Activated T-cell treated with anti-CD3 and anti-CD28 coated beads for 48 hours (primary cell): ENCODE measurements at places on chromosomes 16 and 17.

GRCh38 chr17:49403514-49404289, 11.0 kb downstream of the PHB1 start:
- DNase-seq: no peak

DNA sequence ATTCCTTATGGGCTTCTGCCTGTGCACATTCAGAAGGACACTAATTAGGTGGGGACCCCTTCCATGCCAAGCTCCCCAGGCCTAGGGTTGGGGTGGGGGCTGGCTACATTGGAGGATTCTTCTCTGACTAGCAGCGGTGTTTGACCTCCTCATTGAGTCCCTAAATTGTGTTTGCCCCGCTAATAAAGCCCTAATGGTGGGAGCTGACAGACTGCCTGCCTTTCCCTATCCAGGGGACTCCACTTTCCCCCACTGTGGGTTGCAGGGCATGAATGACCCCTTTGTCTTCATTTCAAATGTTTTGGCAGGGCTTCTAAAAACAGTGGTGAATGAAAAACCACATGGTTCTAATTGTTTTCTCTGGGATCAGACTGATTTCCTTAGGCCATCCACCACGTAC, 476.8 kb upstream of the CDH11 start:
- no peak for DNase-seq

DNA sequence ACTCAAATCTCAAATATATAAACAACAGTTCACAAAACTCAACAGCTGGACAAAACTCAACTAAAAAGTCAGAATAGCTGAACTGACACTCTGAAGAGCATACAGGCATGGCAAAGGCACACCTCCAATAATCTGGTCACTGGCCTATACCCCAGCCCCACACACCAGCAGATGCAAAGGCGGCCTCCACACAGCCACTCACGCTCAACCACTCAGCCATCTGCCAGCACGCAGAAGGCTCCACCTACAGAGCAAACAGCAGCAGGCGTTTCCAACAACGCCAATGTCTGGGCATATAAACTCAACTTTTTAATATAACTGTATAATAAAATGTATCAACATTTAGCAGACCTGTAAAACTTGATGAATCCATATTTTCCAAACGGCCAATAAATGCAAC, 17.2 kb downstream of the USP7 start:
- DNase-seq: no peak

DNA sequence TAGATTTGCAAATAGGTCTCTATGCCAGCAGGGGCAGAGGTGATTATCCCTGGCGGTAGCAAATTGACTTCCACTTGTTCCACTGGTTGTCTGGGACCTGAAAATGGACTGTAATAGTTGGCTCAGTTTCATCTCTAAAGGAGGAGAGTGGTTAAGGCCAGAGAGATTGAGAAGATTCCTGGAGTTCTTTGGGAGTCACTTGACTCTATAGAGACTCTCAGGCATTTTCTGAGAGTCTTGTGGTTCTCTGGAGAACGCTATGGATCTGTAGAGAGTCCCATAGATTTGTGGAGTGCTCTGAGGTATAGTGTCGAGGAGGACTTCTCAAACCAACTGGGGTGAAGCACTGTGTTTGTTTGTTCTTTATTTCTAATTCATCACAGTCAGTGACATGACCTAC, 8.9 kb upstream of the PMP22 start:
- DNase-seq: no peak

- no peak for DNase-seq
Measured at GRCh38 chr17:77068915-77069314, 71.9 kb upstream of the SEC14L1 start.

- DNase-seq: no peak
Measured at GRCh38 chr17:39634384-39634871, 2.5 kb upstream of the STARD3 start.

GRCh38 chr16:18041864-18042834, 294.4 kb downstream of the NPIPA8 start:
- DNase-seq: no peak

DNA sequence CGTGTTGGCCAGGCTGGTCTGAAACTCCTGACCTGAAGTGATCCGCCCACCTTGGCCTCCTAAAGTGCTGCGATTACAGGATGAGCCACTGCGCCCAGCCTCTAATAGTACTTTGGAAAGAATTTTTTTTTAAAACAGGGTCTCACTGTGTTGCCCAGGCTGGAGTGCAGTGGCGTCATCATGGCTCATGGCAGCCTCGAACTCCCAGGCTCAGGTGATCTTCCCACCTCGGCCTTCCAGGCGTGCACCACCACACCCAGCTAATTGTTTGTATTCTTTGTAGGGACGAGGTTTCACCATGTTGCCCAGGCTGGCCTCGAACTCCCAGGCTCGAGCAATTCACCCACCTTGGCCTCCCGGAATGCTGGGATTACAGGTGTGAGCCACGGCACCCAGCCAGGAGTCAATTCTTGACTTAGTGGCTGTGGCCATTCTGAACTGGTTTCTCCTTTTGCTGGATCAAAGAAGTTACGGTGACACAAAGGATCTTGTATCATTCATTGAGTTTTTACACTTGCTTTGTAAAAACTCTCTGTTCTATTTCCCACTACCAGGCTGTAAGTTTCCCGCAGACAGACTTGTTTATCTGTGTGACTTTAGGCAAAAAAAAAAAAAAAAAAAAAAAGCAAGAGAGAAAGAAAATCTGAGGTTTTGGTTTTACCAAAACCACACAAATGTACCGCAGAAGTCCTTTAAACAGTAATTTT, 12.7 kb upstream of the COTL1 start:
- DNase-seq: no peak

DNA sequence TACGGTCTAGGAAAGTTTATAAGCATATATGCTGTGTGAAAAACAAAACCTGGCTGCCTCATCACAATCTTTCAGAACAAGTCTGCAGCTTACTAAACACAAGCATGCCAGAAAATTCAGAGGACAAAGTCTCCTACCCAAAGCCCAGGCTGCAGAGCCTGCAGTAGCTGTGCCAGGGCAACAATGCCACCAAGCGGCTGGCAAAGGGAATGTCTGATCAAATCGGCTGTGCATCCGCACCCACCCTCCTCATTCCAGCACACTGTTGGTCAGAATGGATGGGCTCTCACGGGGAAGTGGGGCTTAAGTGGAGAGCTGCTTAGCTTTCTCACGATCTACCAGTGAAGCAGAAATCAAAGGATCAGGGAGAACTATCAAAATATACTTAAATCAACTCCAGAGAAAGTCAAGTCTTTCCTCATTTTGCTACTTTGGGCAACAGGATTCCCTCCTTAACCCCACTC, 73.5 kb downstream of the CYTH1 start:
- peak; percentile 57 for DNase-seq

DNA sequence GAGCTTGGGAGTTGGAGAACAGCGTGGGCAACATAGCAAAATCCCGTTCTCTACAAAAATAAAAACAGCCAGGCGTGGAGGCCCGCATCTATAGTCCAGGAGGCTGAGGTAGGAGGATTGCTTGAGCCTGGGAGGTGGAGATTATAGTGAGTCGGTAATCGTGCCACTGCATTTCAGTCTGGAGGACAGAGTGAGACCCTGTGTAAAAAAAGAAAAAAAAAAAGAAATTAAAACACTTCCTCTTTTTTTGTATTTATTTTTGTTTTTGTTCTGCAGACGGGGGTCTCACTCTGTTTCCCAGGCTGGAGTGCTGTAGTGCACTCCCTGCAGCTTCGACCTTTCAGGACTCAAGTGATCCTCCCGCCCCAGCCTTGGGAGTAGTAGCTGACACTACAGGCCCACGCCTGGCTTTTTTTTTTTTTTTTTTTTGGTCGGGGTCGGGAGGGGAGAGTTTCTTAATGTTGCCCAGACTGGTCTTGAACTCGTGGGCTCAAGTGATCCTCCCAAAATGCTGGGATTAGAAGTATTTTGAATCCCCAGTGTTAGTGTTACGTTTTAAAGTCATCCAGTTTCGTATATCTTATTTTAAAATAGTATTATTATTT, 1.5 kb downstream of the IST1 start:
- DNase-seq: no peak

DNA sequence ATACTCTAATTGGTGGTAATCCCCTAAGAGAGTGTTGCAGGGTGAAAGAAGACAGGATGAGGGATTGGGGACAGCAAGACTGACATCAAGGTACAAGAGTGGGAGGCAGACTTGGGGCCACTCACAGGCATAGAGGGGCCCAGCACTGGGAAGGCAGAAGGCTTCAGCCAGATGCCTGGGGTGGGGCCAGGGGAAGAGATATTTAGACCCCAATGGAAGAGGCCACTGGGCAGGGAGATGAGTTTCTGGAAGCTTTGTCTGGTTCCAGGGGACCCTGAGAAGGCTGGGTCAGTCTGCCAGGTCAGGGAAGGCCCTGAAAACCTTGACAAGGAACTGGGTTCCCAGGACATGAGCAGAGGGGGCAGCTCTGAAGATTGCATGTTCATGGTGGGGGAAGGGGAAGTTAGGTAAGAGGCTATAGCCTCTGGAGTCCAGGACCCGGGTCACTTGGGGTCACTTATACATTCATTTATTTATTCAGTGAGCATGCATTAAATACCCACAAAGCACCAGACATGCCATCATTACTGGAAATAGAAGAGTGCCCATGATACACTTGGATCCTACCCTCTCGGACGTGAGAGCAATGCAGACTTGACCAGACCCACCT, 92.9 kb downstream of the TMEM132E start:
- DNase-seq: no peak

- DNase-seq: no peak
Measured at GRCh38 chr17:47884905-47885730, 10.9 kb upstream of the SP2 start.

DNA sequence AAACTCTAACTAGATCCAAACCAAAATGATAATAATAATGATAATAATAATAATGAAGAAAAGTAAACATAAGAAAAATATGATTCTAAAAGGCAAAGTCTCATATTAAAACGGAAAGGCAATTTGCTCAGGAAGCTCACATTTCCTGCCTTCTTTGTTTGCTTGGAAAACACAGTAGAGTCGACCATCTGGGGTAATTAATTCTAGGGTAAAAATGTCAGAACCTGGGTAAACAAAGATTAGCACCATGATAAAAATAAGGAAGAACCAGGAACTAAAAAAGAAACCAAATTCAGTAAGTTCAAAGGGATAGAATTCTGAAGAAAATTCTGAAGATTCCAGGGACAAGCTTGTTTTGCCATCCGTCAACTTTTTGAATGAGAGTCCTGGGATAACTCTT, 16.2 kb downstream of the KRABD2 start:
- DNase-seq: no peak

GRCh38 chr16:84786605-84787262, 33.1 kb upstream of the CRISPLD2 start:
- DNase-seq: no peak

DNA sequence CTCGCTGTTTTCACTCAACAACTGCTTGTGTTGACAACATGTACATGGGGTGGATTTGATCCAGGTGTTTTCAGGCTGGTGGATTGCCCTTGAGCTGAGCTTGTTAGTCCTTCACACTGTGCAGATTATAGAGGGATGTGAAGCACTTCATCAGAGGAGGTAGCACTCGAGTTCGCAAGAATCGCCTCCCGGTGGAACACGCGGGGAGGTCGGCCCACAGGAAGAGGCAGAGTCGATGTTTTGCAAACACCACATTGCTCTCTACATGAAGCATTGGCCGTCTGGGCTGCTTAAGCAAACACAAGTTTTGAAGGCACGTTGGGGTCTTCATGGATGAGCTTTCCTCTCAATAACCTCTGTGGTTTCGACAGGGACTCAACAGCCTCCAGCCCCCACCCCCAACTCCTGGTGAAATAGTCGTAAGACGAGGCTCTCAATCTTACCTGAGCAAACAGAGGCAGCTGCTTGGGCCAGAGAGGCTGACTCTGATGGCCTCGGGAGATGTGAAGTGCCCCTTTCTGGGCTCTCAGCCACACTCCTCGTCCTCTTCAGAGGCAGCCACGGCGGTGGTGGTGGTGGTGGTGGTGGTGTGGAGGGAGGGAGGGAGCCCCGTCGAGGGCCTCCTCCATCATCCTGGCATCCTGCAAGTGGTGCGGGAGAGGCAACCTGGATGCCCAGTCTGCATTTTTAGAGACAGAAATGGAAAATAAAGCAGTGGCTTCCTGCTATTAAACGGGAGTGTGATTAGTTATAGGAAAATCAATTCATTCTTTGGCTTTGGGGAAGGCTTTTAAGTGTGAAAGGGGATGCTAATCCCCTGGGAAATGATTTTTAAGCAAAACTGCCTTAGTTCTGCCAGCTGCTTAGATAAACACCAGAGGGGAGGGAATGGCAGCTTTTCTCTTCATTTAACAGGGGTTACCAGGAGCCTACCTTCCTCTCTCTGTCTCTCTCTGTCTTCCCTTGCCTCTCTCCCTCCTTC, 552.5 kb upstream of the EEF2KMT start:
- DNase-seq: no peak

DNA sequence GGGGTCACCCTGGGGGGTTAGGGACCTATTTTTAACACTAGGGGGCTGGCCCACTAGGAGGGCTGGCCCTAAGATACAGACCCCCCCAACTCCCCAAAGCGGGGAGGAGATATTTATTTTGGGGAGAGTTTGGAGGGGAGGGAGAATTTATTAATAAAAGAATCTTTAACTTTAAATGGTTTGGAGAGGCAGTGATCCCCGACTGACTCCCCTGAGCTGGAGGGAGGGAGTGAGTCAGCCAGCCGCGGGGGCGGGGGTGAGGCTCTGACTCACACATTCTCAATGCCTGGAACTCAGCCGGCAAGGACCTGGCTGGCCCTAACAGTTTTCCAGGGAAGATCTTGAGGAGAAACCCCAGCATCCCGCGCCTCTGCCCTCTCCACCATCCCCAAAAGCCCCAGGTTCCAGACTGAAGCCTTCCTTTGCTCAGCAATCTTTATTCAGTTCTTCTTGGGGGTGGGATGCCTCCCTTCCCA, 1.5 kb downstream of the HCFC1R1 start:
- DNase-seq: peak; percentile 86

GRCh38 chr17:5500247-5500588, 13.9 kb downstream of the MIS12 start:
- DNase-seq: no peak

DNA sequence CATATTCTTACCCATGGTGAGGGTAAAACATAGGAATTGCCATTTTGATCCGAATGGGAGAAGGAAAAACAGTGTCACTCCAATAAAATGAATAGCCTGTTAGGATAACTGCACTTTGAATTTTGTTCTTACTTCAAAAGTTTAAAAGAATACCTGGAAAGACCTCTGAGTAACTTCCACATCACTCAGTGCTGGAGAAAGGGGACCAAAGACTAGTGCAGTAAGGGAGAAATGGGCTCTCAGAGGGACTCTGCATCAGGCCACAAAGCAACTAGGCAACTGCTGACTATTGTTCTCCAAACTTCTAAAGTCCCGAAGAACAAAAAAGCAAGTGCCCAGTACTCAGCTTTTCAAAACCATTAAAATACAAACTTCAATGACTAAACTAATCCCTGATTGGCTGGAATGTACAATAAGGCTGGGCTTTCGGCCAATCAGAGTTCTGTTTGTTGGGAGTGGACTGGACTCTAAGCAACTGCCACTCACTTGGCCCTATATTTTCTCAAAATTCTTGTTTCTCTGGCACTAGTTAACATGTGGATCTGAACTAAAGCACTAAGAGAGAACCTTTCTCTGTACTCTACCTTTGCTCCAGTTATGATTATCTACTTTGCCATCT, 6.2 kb downstream of the DNAJC7 start:
- DNase-seq: no peak

GRCh38 chr16:7363422-7364417, 31.1 kb downstream of the RBFOX1 start:
- DNase-seq: no peak

GRCh38 chr16:9363520-9363919, 272.1 kb downstream of the HAPSTR1 start:
- no peak for DNase-seq
